ENCODE measurements at places on chromosomes 6 and 20.

DNA sequence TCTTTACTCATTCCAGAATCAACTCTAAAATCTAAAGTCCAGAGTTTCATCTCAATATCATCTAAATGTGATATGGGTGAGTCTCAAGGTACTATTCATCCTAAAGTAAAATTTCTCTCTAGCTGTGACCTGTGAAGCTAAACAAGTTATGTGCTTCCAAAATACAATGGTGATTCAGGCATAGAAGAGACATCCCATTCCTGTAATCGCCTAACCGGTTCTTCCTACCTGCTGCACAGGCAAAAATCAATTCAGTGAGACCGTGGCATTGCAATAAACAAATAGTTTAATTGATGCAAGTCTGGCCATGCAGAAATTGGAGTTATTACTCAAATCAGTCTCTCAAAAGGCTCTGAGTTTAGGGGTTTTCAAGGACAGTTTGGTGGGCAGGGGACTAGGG, 232.8 kb downstream of the UBE3D start:
- no peak for DNase-seq

GRCh38 chr20:51022227-51022802, 592 bp downstream of the KCNG1 start:
- no peak for DNase-seq

GRCh38 chr6:166540631-166541331, 45.7 kb downstream of the RAMACL start:
- DNase-seq, result no peak

DNA sequence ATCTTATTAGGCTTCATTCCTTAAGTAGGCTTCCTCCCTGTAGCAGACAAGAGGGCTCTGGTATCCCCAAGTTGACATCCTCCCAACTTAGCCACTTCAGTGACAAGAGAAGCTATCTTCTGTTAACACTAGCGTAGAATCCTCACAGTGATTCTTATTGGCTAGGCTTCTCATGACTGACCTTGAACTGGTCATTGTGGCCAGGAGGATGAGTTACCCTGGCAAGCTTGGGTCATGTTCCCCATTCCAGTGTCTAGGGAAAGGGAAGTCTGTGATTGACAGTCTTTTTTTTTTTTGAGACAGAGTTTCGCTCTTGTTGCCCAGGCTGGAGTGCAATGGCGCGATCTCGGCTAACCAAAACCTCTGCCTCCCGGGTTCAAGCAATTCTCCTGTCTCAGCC, 7.1 kb downstream of the CDKAL1 start:
- DNase-seq, result no peak

GRCh38 chr6:130964289-130964688, 98.8 kb downstream of the EPB41L2 start:
- DNase-seq, result no peak

DNA sequence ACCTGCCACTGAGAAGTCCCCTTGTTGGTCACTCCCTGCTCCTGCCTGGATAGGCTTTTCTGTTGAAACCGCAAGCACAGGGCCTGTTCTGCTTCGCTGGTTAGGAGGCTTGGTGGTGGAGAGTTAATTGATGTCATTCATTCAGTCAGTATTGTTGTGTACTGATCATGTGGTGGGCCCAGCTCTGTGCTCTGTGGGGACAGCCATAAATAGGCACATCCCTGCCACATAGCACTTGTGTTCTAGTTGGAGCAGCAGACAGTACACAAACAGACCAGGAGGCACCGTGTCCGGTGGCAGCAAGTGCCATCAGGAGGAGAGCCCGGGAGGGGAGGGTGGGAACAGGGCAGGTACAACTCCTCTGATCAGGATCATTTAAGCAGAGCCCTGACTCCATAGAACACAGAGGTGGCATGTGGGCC, 155.2 kb upstream of the INSM1 start:
- no peak for DNase-seq

DNA sequence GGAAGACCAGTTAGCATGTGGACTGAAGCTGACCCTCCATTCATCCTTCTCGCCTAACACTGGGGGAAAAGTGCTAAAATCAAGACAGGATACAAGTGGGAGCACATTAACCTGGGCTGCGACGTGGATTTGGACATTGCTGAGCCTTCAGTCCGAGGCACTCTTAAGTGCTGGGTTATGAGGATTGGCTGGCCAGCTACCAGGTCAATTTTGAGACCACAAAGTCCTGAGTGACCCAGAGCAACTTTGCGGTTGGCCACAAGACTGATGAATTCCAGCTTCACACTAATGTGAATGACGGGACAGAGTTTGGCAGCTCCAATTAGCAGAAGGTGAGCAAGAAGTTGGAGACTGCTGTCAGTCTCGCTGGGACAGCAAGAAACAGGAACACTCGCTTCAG, 20.7 kb downstream of the FUCA2 start:
- no peak for DNase-seq

All from HuH-7.5 (cell line).